ENCODE measurements at places on chromosomes 11 and 22.

- no peak for DNase-seq
These were observed 1341.5 kb upstream of the TENM4 start for GRCh38 chr11:80782135-80782885.

- no peak for DNase-seq
These were observed 20.4 kb downstream of the CABP7 start for GRCh38 chr22:29740216-29740615.

DNA sequence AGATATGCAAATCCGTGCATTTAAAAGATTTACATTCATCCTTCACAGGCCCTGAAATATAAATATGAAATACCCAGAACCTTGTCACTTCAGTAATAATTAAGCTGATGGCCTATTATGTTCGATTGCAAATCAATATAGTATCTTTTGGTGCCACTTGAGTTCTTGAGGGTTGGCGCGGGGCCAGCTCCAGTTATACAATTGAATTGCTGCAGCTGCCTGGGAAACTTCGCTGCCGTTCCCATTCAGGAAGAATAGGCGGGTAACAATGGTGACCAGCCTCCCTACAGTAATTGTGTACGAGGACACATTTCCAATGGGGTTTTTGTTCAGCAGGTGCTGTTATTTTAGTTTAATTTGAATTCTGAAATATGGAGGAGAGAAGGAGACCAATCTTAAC lies 451.2 kb downstream of the INSC start:
- no peak for DNase-seq

GRCh38 chr22:44325718-44326490 lies 13.2 kb upstream of the SHISAL1 start:
- DNase-seq: no peak

DNA sequence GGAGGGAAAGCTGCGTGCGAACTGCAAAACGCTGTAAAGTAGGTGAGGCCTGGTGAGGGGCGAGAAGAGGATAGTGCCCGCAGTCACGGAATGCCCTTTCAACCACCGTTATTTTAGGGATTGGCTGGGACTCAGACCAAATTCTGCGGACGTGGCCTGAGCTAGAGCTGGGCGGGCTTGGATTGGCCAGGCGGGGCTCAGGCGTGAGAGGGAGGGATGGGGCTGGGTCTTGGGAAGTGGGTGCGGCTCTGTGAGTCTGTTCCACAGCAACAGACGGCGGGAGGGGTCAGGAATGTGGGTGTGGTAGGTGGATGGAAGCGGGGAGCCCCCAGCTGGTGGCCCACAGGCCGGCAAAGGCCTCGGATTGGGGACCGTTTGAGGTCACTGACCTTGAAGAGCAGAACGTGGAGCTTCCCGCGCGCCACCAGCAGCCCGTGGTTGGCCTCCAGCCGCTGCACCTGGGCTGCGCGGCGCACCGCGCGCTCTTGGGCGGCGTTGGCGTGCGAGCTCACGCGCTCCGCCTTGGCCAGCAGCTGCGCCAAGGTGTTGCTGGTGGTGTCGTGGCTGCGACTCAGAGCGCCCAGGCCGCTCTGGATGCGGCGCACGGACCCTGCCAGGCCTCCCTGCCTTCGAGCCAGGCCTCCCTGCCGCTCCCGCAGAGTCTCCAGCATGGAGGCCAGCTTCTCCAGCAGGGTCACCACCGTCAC lies 444 bp downstream of the CAVIN3 start:
- no peak for DNase-seq

DNA sequence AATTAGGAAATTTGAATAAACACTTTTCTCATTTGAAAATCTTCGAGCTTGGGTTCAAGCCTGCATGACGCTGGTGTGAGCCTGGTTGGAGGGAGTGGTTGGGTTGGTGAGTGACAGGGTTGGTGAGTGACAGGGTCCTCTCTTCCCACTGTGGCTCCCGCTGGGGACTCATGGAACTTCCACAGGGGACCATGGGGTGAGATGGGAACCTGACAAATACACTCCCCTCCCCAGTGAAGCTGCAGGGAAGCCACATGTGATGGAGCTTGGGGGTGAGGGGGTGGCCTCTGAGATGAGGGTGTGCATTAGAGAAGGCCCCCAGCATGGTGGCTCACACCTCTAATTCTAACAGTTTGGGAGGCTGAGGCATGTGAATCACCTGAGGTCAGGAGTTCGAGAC lies 66.8 kb downstream of the RTL6 start:
- no peak for DNase-seq

DNA sequence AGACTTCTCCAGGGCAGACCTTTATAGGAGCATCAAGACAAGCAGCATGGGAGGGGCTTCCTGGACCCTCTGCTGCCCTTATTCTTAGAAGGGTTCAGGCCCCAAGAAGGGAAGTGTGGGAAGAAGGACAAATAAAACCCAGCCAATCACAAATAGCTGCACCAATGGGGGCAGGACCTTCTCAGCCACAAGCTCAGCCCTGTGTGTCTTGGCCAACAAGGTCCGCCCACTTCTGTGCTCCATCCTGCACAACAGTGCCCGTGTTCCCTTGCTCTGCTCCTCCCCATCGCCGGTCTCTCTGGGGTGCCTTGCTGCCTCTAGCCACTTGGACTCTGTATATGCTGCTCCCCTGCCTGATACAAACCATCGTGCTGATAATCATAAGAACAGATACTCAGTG lies 86.1 kb downstream of the NAT10 start:
- DNase-seq: no peak

- no peak for DNase-seq
These were observed 8.8 kb downstream of the MISFA start for GRCh38 chr11:18608376-18608775.

GRCh38 chr11:90373971-90374370 lies 151.1 kb upstream of the CHORDC1 start:
- no peak for DNase-seq

DNA sequence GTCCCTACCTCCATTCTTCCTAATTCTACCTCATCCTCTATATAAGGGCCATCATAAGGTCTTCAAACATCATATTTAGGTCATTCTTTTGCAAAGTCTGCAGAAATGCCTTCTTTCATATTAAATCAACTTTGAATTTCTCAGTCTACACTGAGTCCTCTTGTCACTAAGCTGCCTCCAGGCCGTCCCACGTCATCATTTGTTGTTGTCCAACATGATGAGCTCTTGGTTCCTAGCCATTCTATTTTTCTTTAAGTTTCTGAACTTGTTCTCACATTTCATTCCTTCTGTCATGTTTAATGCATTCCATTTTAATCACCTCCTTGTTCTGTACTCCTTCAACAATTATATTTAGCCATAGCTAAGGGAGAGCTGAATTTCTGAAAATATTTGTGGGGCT lies 59.2 kb upstream of the PGR start:
- no peak for DNase-seq

DNA sequence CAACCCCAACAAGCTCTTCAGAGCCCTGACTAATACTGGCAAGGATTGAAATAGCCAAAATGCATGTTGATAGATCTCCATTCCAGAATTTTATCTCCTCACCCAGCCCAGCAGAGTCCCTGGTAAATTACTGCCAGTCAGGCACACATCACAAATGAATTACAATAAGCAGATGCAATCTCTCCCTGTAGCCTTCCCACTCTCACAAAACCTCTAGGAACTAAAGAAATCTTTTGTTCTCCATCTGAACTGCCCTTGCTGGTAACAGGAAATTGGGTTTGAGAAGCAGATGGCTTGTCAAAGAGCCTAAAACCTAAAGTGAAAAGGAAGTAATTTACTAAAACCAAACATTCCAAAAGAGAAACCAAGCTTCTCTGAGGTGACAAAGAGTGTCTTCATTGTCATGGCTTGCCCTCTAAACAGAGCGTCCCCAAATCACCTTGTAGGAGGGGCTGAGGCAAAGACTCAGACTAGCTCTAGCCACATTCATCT lies 59.5 kb downstream of the FAM168A start:
- no peak for DNase-seq

DNA sequence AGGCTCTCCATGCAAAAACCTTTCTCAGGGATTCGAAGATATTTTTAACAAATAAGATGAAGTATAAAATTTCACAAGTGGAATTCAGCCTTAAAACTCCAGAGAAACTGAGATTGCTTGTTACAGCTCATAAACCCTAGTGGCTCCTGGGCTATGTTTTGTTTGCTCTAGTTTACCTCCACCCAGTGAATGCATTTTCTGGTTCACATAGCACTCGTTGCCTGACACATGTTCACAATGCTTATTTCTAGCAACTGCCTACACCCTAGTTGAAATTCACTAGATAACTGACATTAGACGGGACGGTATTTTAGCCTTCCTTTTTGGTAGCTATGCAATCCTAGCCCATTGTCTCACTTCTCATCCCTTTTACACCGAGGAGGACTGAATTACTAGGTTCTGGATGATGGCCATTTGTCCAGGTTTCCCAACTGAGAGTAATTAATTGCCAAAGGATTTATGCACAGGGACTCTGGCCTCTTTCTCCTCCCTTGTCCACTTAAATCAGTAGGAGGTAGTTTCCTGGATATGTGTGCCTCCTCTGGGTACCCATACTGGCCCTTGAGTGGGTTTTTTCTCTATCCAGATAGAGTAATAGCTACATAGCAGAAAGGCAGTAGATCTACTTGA lies 951.6 kb downstream of the DLG2 start:
- no peak for DNase-seq

- peak; percentile 67 for DNase-seq
These were observed 504 bp downstream of the CFL1 start for GRCh38 chr11:65857500-65857852.

- DNase-seq: no peak
These were observed 122.5 kb upstream of the ZC3H12C start for GRCh38 chr11:109970516-109971183.

DNA sequence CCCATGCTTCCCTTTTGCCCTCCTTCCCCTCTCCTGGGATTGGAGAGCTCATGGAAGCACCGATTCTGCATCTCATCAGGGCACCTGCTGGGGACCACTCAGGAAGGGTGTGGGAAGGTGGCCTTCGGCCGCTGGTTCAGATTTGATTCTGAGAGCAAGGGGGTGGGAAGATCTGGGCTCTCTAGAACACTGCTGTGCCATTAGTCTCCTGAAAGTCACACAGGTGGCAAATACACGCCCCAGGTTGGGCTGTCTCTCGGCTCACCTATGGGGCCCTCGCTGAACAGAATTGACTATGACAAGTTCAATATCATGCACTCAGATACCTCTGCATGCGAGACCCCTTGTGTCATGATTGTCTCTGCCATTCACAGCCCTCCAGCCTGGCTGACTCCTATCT lies 12.8 kb upstream of the APOBEC3A start:
- DNase-seq: no peak

DNA sequence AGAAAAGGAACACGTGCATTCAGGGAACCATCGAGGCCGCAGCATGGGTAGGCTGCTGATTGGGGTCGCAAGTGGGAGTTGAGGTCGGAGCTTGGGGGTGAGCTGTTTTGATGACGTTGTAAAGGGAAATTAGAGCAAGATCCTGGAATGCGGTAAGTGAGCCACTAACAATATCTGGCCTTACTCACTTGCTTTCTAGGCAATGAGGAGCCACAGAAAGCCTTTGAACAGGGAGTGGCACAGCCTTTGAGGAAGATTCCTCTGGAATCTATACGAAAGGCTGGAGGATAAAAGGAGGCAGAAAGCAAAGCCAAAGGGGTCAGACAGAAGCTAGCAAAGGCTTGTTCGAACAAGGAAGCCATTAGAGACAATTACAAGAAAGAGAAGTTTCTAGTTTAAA lies 197.5 kb downstream of the LARGE1 start:
- DNase-seq: no peak

GRCh38 chr22:41096841-41097240 lies 4.4 kb downstream of the EP300 start:
- DNase-seq: no peak

DNA sequence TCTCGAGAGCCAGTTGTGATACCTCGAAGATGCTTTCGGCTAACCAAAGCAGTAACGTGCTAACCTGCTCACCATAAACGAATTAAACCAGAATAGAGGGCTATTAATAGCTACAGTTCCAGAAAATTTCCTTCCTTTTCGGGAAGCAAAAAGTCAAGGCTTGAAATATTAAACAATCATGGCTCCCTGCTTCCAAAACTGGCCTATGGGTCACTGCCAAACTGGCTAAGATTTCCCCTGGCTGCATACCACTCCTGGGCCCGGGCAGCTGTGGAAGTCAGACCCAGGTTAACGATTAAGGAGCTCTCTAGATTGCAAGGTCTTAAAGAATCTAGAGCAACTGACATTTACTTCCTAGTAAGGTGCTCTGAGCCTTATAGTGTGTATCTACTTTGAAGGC lies 1.7 kb downstream of the AMOTL1 start:
- DNase-seq: no peak

DNA sequence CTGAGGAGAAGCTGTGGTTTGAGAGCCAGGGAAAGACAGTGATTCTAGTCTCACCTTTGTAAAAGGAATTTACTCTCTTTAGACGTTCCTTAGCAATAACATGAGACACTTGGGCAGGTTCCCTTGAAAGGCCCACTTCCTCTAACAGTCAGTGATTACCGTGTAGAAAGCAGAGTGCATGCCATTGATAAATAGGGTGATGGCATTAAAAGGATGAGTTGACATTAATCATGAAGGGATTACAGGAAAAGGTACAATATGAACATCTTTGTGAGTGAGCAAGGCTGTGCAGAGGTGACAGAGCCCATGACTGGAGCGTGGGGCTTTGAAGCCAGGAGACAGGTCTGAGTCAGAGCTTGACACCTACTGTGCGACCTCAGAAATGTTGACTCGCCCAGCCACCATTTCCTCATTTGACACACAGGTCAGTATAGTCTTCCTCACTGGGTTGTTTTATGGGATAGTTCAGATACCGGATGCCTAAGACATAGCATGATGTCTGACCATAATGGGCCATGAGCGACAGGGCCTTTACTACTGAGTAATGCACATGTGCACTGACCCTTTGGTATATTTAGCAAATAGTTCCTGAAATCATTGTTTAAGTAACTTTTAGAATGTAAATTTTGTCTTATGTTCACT lies 341.7 kb upstream of the MTNR1B start:
- DNase-seq: no peak

DNA sequence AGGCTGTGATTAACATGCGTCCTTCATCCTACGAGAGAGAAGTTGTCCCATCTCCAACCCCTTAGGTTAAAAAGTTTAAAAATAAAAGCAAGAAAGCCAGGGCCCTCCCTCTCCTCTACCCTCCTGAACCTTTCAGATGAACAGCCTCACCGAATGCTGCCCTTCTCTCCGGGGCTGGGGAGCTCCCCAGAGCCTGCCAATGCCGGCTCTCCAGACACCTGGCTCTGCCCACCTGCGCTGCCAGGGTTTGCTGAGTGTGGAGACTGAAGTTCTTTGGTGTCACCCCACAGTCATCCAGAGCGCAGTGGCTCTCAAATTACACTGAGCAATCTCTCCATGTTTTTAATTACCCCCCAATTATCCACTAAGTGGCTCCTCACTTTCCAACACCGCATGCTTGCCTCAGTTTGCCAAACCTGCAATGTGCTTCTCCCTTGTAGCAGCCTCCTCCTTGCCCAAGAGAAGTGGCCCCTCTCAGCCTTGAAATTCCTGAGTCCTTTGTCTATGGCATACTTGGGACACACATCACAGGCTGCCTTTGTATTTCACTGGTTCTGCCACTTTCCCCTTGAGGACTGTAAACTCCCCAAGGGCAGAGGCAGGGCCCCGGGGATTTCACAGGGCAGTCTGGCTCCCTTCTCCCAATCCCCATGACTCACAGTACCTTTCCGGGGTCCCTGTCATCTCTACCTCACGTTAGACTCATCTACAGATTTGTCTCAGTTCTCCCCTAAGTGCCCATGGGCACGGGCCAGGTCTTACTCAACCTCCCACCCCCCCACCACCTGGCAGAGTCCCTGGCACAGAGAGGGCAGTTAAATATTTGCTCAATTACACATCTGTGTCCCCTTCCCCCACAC lies 2.0 kb downstream of the MYH9 start:
- DNase-seq: peak; percentile 38

All from CD8-positive, alpha-beta memory T cell (primary cell).